ENCODE measurements at places on chromosomes 13 and 19. TPM values are rescaled to one million over a fixed set of nuclear protein-coding genes. Genes with fewer than 3 reads are reported as not detected.

Gene CEACAM16
- not detected for total RNA-seq

Gene TNFRSF19
- 0.33 TPM for total RNA-seq

Gene CBLC
- not detected for total RNA-seq

Gene FGF21
- not detected for total RNA-seq

Gene SIGLEC10
- not detected for total RNA-seq

Gene SIGLEC7
- not detected for total RNA-seq

Gene SLC25A41
- not detected for total RNA-seq

Gene MCEMP1
- not detected for total RNA-seq

Gene HSD17B14
- not detected for total RNA-seq

GRCh38 chr19:12117201-12117970 is 22.8 kb downstream of the ZNF20 start:
- DNase-seq, result no peak

GRCh38 chr19:16343156-16343555 is 18.5 kb downstream of the KLF2 start:
- no peak for DNase-seq

DNA sequence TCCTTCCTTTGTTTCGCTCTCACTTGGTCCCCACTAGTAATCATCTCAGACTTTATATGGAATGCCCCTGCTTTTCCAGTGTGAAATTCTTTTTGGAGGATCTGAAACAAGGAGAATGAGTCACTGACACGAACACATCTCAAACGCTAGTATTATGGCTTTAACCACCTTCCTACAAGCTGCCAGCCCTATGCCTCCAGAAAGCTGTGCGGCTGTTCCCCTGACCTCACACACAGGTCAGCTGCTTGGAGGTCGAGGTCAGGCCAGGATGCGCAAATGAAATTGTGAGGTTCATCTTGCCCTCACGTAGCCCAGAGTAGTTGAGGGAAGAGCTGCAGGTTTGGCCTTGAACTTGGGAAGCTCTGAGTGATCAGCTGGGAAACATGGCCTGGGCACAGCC is 449.8 kb downstream of the FGF9 start:
- DNase-seq, result no peak

GRCh38 chr19:53657778-53658177 is 26.0 kb downstream of the DPRX start:
- no peak for DNase-seq

DNA sequence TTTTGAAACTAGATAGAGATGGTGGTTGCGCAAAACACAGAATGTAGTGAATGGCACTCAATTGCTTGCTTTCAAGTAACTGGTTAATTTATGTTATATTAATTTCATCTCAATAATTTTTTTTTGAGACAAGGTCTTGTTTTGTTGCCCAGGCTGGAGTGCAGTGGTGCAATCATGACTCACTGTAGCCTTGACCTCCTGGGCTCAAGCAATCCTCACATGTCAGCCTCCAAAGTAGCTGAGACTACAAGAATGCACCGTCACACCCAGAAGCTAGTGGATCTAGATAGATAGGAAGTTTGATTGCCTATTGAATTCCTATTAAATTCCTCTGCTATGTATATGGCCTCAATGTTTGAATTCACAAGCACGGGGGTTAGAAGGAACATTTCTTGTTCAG is 26.4 kb upstream of the ADGRE2 start:
- no peak for DNase-seq

- DNase-seq, result no peak
Measured at GRCh38 chr13:103203735-103204330, 137.6 kb upstream of the SLC10A2 start.

DNA sequence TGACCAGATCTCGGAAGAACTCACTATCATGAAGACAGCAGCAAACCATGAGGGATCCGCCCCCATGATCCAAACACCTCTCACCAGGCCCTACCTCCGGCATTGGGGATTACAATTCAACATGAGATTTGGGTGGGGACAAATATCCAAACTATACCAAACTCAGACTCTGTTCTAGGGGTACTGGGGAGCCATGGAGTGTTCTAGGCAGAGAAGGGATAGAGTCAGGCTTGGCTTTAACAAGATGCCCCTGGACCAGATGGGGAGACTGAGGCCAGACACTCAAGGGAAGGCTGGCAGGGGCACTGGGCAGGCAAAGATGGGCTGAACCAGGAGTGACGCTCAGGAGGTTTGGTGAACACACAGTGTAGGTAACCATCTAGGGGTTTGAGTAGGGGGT is 11.9 kb upstream of the SCN1B start:
- DNase-seq, result no peak

GRCh38 chr19:50850738-50851137 is 4.0 kb upstream of the KLK3 start:
- no peak for DNase-seq

- no peak for DNase-seq
Measured at GRCh38 chr19:54918499-54918898, 12.6 kb downstream of the NCR1 start.

DNA sequence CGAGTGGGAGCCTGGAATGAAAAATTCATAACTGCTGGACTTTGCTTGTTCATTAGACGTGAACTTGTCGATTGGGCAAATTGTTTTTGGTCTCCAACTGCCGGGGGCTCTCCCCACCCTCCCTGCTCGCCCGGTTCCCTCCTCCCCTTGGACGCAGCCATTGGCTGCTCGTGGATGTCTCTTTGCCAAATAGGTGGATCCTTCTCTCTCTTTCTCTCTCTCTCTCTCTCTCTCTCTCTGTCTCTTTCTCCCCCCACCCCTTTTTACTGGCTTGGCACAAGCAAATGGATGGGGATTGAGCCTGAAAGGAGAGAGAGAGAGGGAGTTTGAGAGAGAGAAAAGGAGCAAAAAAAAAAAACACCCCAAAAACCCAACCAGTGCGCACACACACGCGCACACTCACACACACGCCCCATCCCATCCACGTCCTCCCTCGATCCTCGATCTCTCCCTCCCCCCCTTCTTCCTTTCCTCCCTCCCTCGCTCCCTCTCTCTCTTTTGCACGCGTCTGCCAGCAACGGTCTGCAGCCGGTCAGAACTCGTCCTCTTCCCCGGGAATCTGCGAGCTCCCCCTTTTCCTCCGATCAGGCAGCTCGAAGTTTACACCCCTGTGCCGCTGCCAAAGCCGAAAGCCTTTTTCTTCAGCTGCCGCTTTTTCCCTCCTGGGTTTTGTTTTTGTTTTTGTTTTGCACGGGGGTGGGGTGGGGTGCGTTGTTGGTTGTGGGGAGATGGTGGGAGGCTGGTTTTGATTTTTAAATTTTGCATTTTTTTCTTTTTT is 27.8 kb downstream of the NFIX start:
- DNase-seq, result peak; percentile 88

- no peak for DNase-seq
Measured at GRCh38 chr13:97003071-97003470, 8.8 kb upstream of the OXGR1 start.

- DNase-seq, result no peak
Measured at GRCh38 chr13:110597041-110597689, 18.2 kb upstream of the NAXD start.

DNA sequence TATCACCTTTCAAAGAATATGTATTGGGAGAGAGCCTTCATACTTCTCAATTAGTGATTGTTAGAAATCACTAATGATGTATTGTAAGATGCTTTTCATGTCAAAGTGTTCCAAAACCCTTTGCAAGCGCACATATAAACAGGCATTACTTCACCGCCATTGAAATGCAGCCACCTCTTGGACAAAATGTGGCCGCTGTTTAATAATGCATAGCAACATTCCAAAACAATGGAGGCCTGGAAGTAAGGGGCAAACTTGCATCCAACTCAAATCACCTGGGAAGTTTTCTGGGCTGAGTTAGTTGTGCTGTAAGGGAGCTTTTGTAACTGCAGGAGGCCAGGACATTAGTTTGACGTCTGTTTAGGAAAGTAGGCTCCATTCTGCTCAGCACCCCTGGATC is 438.1 kb downstream of the FGF9 start:
- no peak for DNase-seq

GRCh38 chr19:42442833-42443232 is at the start of gene CXCL17:
Gene CXCL17 (minus strand): TSS chr19:42442946. CDS start chr19:42442832, 114 bp downstream.
- no peak for DNase-seq

DNA sequence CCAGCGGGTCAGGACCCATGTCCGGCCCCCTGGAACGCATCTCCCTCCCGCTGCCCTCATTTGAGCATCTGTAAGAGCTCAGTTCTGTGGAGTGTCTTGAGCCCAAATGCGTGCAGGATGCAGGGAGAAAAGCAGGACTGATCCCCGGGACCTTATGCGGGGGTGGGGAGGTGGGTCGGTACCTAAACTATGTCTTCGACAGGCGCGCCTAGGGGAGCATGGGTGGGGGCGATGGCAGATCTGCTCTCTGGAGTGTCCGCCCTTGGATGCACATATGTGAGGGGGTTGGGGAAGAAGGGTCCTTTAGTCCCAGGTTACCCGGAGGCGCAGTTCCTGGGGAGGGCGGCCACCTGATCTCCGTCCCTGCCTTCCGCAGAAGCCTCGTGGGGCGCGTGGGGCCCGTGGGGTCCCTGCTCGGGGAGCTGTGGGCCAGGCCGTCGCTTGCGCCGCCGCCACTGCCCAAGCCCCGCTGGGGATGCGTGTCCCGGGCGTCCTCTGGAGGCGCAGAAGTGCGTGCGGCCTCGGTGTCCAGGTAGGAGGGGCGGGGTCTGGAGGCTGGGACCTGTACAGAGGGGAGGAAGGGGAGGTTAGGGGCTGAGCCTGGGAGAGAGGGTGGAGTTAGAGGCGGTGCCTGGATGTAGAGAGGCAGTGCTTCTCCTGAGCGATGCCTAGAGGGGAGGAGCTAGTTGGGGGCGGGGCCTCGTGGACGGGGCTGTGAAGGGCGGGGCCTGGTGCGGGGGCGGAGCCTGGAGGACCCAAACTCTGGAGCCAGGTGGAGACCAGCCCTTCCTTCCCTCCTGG is 2.9 kb downstream of the CILP2 start:
- no peak for DNase-seq

- no peak for DNase-seq
Measured at GRCh38 chr13:51246418-51247277, 24.4 kb downstream of the FAM124A start.

GRCh38 chr13:102310691-102311418 is 91.0 kb downstream of the FGF14 start:
- DNase-seq, result no peak

GRCh38 chr13:71867131-71867814 is at the start of gene DACH1:
Gene DACH1 (minus strand): TSS chr13:71867204.
- peak; percentile 78 for DNase-seq

- peak; percentile 56 for DNase-seq
Measured at GRCh38 chr19:10431254-10431942, 11.1 kb downstream of the PDE4A start.

GRCh38 chr13:67137044-67137735 is 92.9 kb downstream of the PCDH9 start:
- DNase-seq, result no peak

DNA sequence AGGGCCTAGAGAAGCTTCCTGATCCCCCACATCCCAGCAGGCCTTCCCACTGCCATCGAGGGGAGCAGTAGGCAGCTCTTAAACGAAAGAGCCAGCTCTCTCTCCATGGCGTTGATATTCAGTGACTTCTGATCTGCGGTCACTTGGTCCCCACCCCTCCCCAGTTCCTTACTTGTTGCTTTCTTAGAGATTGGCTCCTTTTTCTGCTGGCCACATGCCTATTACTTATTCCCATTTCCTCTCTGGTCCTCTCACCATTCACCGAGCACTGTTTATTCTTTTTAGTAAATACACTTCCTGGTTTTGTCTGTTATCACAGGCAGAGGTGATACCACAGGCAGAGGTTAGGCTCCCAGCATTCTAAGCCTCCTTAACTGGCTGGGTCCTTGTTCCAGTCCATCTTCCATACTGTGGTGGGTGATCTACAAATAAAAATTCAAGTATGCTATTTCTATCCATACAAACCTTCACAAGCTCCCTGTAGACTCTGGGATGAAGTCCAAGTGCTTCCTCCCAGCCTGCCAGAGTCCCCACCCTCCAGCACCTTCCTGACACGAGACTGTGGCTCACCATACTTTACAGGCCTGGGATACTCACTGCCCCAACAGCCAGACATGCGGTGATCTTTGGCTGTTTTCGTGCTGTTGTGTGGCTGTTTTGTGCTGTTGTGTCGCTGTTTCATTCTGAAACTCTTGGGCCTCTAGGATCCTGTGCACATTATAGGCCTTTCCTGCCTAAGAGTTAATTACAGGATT is 315.9 kb downstream of the ATP8A2 start:
- peak; percentile 19 for DNase-seq

DNA sequence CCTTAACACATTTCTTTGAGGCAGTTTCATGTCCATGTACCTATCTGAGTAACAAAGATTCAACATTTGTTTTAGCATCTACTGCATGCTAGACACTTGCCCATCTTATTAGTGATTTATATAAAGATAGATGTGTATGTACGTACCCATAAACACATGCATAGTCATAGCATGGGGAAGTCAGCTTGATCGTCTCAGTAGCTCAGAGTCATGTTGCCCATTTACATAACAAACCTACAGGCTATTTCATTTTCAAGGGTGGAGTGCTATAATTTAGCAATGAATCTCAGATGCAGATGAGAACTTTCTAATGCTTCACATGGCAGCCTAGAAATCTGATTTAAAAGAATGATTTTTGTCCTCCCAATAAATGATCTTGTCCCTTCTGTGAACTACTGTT is 23.5 kb downstream of the FLT1 start:
- no peak for DNase-seq

DNA sequence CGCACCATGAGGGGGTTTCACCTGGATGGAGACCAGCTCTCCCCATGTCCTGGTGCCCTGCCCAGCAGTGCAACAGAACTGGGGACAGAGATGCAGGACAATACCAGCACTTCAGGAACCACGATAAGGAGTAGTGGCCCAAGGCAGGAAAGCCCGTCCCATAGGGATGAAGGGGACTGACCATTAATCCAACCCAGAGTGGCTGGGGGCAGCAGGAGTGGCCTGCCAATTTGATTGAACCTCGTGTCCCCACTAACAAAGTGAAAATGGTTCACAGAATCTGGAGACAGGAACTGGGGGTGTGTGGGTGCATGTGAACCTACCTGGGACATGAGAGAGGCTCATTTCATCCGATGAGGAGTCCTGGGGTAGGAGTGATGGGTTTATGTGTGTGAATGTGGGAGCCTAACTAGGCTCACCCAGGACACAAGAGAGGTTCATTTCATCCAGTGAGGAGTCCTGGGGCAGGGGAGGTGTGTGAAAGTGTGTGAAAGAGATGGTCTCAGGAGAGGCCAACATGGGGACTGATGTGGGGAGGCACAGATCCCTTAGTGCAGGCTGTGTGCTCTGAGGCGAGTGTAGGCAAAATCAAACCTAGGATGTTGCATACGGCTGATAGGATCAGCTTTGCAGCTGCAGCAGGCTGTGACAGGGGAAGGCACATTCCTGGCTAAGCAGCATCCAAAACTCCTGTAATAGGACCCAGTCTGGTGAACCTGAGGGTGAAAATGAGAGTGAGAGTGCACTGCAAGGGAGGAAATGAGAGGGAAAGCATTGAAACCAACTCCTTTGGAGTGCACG is 98.2 kb downstream of the ZNF429 start:
- no peak for DNase-seq

GRCh38 chr13:110811771-110812120 is 98.2 kb downstream of the ING1 start:
- DNase-seq, result no peak

GRCh38 chr19:31586282-31586681 is 237.0 kb upstream of the TSHZ3 start:
- peak; percentile 90 for DNase-seq
